CD4-positive, alpha-beta T cell treated with Interleukin-15 for 4 hours (primary cell): ENCODE measurements at places on chromosomes 5 and 9.

GRCh38 chr9:124264823-124265233 is 7.1 kb downstream of the NEK6 start:
- DNase-seq = no peak

DNA sequence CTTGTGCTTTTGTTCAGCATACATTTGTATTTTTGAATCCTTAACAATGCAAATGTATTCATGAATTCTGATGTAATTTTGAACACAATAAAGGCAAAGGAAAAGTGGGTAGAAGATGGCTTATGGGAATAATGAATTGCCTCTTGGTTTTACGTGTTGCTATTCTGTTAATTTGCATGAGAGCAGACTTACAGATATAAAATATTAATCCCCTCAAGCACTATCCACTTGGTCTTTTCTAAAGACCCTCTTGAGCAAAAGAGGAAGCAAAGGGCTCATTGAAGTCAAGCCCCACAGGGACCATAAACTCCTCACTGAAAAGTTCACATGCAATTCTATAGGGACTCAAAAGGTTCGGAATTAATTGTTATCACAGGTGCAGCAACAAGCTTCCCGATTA is 51.9 kb downstream of the OSTF1 start:
- no peak for DNase-seq

GRCh38 chr5:89930591-89931392 is 478.8 kb downstream of the CETN3 start:
- no peak for DNase-seq

GRCh38 chr9:136077491-136077890 is 17.6 kb downstream of the NACC2 start:
- DNase-seq = no peak

DNA sequence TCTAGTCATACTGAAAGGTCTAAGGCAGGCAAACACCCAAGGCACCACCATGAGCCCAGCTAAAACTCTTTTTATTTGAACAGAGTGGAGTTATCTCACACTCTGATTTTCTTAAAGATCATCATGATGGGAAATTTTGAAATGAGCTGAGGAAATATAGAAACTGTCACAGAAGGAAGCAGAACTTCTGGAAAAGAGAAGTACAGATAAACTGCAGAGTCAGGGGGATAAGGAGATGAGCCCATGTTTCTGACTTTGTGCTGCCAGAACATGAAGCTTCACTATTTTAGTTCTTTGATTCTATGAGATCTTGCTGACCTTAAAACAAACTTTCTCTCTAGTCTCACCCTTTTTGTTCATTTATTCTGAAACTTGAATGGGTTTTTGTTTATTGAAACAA is 406.5 kb upstream of the EDIL3 start:
- no peak for DNase-seq

DNA sequence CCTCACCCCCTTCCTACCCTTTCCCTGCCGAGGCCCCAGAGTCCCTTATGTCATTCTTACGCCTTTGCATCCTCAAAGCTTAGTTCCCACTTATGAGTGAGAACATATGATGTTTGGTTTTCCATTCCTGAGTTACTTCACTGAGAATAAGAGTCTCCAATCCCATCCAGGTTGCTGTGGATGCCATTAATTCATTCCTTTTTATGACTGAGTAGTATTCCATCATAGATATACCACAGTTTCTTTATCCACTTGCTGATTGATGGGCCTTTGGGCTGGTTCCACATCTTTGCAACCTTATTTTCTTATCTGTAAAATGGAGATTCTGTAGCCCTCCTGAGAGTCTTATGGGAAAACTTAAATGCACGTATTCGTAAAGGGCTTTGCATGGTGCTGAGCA is 36.8 kb downstream of the CRB2 start:
- no peak for DNase-seq

DNA sequence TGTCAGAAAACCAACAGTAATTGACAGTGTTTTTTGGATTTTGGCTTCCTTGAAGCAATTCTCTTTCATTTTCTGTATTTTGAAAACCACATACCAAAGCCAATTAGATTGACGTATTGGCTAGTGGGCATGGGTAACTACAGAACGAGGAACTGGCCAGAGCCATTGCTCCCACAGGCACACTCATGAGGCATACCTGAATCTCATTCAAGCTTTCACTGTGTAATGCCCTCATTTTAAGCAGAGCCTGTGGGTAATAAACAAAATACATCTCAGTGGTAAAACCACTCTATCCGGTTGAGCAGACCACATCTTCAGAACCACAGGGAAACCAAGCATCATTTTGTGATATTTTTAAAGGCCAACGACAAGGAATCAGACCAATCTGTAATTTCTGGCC is 394.1 kb downstream of the ZNF608 start:
- no peak for DNase-seq

- no peak for DNase-seq
These were observed 20.2 kb downstream of the PBX3 start for GRCh38 chr9:125767349-125767748.

- DNase-seq = peak; percentile 50
These were observed 1.5 kb downstream of the SMARCA2 start for GRCh38 chr9:2016408-2017330.

- DNase-seq = no peak
These were observed 364.4 kb downstream of the GADD45G start for GRCh38 chr9:89969156-89969675.

DNA sequence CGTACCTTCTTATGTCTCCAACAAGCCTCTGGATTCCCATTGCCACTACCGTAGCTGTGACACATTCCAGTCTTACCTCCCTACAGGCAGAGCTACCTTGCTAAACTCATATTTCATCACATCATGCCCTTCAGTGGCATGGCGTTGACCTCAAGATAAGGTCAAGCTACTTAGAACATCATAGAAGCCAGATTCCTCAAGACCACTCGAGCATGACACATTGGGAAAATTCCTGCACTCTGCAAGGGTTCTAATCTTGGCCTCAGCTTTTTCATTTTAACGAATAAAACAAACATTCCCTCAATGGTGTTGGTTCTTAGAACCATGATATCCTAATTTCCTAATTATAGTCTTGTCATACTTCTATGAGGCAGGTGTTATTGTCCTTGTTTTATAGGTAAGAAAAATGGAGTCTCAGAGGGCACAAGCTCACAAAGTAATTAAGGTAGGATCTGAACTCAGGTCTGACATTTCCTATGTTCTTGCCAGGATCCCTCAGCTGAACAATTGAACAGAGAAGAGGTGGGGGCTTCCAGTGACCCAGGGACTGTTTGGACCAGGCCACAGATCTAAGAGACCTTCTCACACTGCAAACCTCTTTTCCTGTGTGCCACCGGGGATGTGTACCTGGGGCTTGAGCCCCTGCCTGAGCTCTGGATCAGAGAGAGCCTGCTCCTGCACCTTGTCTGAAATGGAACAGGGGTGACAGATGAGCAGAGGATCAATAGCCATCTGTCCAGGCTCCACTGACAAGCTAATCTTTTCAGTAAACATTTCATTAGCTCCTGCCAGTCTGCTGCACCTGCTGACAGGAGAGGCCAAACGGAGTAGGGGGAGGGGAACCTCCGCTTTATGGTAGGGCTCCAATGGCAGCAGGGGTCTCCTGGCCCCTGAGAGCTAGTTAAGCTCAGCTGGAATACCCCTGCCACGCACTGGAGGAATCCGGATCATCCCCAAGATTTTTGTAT is 49.3 kb downstream of the ALG2 start:
- DNase-seq = no peak

DNA sequence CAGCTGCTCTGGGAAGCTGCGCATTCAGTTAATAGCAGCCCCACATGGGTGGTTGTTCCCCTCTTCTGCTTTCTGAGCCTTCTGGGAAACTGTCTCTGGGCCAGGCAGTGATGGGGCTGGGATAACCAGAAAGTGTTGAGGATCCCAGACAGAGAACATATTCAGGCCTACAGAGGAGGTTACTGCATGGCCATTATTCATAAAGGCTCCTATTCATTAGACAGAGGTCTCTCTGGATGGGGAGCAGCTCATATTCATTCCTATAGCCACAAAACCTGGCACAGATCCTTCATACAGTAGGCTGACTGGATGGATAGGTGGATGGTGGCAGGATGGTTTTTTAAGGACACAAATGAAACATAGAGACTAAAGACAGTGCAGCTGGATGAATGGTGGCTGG is 76.3 kb downstream of the HSPA4 start:
- DNase-seq = no peak

DNA sequence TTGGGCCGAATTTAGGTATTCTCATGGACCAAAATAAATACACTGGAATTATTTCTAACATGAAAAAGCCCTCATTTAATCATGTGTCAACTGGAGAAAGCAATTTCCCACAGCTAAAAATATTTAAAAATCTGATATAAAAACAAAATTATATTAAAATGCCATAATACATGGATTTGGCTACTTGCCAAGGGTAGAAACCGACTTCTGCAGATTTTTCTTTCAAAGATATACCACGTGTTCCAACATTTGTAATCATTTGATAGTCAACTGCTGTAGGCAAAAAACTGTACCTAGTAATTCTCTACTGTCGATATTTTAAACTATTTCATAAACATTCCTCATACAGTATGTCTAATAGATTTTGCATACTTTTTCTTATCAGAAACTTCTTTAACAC is 237.6 kb downstream of the FBXL17 start:
- DNase-seq = no peak

DNA sequence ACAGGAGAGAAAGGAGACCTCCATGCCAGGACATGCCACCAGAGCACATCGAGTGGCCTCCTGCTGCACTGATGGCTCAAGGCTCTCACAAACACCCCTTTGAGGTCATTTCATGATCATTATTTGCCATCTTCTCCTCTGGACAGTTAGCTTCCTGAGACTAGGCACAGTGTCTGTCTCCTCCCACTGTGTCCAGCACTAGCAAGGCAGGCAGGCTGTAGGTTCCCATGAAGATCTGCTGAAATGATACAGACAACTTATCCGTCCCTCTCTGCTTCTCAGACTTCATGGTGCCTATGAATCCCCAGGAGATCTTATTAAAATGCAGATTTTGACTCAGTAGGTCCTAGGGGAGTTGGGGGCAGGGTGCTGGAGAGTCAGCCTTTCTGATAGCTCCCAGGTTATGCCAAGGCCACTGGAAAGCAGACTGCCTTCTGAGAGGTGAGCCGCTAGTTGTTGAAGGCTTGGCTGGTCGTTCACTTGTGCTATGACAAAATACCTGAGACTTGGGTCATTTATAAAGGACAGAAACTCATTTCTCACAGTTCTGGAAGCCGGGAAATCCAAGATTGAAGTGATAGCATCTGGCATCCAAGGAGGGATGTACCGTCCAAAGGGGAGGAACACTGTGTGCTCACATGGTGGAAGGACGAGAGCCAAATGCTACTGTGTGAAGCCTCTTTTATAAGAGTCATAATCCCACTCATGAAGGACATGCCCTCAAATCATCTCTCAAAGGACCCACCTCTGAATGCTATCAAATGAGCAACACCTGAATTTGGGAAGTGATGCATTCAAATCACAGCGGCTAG is 183.4 kb downstream of the SPOCK1 start:
- DNase-seq = no peak

DNA sequence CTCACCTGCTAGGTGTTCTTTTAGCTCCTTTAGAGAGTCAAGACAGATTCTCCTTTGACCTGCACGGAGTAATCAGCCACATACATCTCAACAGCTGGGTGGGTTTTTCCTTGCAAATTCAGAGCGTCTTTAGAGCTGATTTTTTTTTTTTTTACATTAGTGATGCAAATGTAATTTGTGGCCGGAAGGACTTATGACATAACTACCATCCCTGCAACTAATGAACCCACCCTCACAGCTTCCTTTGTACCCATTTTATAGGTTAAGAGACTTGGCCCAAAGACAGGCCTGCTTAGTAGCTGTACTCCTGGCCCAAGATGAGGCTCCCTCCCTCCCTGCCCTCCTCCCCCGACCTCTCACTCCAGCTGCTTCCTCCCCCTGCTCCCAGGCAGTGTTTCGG is 69.9 kb upstream of the NIPAL4 start:
- DNase-seq = peak; percentile 7

- peak; percentile 86 for DNase-seq
These were observed 68.2 kb upstream of the TNFAIP8 start for GRCh38 chr5:119287547-119288111.

GRCh38 chr5:50415912-50416311 is 25.2 kb downstream of the EMB start:
- peak; percentile 63 for DNase-seq

DNA sequence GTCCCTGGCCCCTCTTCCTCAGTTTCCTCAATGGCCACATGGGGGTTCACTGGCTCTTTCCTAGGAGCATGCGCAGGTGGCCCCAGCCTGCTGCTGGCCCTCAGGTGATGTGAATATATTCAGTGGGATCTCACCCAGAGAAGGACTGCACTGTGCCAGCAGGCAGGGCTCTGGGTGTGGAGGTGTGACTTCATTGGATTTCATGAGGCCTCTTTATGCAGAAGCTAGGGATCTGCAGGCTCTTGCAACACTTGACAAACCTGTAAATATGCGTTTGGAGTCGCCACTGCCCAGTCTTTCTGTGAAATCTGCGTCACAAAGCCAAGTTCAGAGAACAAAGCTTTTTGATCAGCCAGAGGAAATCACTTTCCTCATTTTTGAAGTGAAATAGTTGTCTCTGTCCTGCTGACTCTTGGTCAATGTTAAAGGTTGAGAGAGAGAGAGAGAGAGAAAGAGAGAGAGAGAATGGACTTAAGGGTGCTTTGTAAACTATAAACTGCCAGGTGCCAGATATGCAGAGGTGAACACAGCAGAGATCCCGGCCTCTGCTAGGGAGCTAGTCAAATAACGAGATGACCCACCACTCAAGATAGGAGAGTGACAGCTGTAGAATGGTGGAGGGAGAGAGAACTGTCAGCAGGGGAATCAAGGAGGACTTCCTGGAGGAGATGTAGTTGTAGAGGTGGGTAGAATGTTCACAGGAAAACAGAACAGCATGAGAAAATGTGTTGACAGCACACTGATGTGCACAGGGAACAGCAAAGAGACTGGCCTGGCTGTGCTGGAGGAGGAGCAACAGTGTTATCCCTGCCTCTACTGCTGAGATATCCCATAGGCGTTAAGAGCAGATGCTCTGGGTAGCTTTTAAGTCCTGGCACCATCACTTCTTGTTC is 167.0 kb upstream of the ZNF618 start:
- DNase-seq = no peak

GRCh38 chr9:86347991-86348390 is 6.2 kb downstream of the TUT7 start:
- no peak for DNase-seq

DNA sequence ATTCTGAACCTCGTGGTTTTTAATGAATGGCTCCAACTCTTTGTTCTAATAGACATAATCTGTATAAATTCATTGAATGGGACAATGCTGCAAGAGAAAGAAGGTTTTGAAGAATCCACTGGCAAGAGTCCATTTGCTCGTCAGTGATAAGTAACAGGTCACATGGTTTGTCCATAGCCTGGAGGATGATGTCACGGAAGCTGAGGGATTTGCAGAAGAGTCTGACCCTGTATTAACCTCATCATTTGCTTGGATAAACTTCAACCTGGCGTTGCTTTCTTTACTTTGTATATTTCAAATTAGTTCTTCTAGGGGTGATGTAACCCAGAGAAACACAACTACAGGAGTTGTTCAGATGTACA is 197.4 kb downstream of the GAS1 start:
- no peak for DNase-seq

- no peak for DNase-seq
These were observed 45.2 kb upstream of the ANKRD31 start for GRCh38 chr5:75281716-75282465.

GRCh38 chr5:177334155-177334551 is 17.3 kb downstream of the LMAN2 start:
- DNase-seq = no peak

GRCh38 chr5:6527749-6528455 is 79.2 kb downstream of the UBE2QL1 start:
- DNase-seq = no peak

- DNase-seq = no peak
These were observed 149.6 kb downstream of the TTLL11 start for GRCh38 chr9:121943463-121943862.

GRCh38 chr9:69675563-69675962 is 3.4 kb upstream of the APBA1 start:
- DNase-seq = no peak

- no peak for DNase-seq
These were observed 606 bp downstream of the TBC1D13 start for GRCh38 chr9:128787659-128788058.
